ENCODE measurements at places on chromosomes 13 and 19.
A peak's percentile ranks its signal among the peaks of the same experiment; 100 is the strongest.

DNA sequence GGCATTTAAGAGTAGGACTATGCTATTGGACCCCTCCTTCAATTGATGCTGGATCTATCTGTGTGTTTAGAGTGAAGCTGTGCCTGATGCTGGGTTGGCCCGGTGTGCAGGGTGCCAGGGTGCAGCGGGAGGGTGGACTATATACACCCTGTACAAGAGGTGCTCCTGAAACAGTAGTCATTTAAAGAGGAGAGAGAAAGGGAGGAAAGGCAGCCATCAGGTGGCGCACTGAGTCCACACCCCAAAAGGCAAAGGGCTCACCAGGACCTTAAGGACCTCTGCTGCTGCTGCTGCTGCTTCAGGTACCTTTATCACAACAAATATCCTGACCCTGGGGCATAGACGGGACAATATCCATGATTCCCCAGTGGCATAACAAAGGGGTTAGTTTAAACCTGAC, 39.4 kb downstream of the ZNF136 start:
- peak; percentile 35 for DNase-seq

DNA sequence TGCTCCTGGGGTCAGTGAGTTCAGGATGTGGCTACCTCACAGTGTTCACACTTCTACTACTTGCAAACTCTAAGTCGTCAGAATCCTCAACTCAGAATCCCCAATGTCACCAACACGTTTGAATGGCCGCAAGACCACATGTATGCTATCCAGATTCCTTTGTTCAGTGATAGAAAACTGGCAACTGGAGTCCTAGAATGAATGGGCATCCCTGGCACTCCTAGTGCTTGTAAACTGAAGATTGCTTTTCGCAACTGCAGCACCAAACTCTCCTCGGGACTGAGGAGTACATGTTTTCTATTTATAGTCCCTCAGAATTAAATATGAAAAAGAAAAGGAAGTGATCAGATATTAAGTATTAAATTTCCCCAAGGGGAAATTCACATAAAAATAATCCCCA, 4.9 kb downstream of the SMAD9 start:
- DNase-seq: no peak

- DNase-seq: no peak
These were observed 4.9 kb downstream of the DIRAS1 start for GRCh38 chr19:2716275-2716650.

- DNase-seq: no peak
These were observed 34.7 kb downstream of the VSTM2B start for GRCh38 chr19:29560313-29561075.

GRCh38 chr13:112695121-112695520, 5.3 kb downstream of the ATP11A start:
- DNase-seq: no peak

DNA sequence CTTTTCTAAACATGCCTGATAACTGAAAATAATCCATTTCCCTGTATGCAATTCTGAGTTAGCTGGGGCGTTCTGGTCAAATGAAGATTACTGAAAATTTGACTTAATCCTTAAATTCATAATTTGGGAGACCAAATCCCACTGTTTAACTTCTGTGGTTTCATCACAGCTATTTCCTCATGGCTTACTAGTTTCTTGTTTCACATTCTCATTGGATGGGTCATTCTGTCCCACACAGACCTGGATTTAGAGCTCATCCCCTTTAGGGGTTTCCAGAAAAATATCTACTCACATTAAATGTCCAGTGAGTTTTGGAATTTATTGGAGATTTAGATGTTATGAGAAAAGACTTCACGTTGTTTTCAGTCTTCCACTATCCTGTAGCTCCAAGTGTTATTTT, 709.3 kb upstream of the KLHL1 start:
- DNase-seq: no peak

GRCh38 chr19:40921005-40921897, 39.2 kb upstream of the CYP2A7 start:
- no peak for DNase-seq

DNA sequence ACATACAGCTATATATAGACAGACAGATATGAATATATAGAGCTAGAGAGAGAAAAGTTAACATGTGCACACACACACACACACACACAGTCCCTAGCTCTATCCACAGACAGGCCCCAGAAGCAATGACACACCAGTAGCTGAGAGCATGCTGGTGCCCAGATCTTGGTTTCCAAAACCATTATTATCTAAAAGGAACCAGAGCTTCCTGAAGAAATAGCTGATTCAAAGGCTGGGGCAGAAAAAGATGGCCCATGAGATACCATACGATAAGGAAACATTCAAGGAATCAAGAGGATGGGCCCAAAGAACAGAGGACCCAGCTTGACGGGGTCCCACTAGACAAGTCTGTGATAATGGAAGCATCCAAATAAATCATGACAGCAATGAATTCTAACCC, 53.4 kb downstream of the ABCC4 start:
- no peak for DNase-seq

- no peak for DNase-seq
These were observed at the start of gene NLRP5 for GRCh38 chr19:55986487-55986886. Gene NLRP5, plus strand, starts transcription at chr19:55986775.

All from NCI-H748 treated with DMSO at 0.1 percent for 48 hours (cell line).